SHP77 treated with DMSO at 0.1 percent for 48 hours (cell line): ENCODE measurements at places on chromosomes 2 and 18.

DNA sequence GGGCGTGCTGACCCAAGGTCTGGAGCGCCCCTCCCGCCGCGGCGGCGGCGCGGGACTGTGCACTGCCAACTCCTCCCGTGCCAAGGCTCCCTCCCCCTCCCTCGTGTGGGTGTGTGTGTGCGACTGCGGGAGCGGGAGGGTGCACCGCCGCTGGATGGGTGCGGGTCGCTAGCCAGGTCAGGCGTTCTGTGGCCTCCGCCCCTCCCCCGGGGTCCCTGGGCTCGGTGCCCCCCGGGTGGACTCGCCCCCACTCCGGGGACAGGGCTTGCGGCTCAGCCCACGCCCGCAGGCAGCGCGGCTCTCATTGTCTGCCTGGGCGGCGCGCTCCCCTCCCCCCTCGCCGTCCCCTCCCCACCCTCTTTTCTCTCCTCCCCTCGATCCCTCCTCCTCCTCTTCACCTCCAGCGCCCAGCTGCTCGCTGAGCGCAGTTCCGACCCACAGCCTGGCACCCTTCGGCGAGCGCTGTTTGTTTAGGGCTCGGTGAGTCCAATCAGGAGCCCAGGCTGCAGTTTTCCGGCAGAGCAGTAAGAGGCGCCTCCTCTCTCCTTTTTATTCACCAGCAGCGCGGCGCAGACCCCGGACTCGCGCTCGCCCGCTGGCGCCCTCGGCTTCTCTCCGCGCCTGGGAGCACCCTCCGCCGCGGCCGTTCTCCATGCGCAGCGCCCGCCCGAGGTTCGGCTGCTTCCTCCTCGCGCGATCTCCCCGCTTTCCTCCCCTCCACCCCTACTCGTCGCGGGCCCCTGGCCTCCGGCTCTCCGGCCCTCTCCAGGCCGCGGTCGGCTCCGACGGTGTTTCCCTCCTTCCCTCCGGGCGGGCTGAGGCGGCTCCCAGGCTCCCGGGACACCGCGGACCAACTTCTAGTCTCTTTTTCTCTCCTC, at the start of gene GATA6:
Gene GATA6 (plus strand): TSS at position 579 of the 878 bp plus-strand sequence. CDS start 1,556 bp downstream, outside the sequence.
- DNase-seq, result no peak

DNA sequence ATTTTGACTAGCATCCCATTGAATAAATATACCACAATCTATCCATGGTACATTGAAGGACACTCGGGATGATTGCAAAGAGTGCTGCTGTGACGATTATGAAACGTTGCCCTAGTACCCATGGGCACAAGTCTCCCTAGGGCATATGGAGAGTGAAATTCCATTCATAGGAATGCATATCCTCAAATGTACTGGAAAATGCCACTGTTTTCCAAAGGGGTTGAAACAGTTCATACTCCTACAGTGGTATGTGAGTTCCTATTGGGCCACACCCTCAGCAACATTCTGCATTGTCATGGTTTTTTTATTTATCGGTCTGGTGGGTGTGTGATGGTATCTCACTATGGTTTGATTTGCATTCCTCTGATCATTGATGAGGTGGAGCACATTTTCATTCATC, 130.6 kb downstream of the TWIST2 start:
- DNase-seq, result no peak

DNA sequence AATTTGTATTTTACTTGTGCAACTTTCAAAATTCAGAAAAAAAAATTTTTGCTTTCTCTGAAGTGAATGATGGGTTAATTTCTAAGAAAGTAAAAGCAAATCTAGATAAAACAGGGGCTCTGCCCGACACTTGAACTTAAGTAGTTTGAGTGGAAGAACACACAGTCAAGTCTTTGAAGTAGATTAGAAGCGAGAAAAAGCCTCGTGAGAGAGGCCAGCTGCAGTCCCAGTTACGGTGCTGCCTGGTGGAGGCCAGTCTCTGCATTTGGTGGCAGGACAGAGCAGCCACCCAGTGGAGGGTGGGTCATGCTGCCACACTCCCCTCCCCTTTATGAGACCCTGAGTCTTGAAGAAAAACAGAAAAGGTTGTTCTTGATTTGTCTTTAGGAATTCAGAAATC, 81.8 kb downstream of the INPP5D start:
- DNase-seq, result no peak

- DNase-seq, result no peak
Observed at GRCh38 chr2:97932975-97933662, 62.6 kb downstream of the TMEM131 start.
